ENCODE measurements at places on chromosomes 13 and 19. TPM values are rescaled to one million over a fixed set of nuclear protein-coding genes. Genes with fewer than 3 reads are reported as not detected.

MAMSTR gene
- total RNA-seq, result 24.2 TPM

DNA sequence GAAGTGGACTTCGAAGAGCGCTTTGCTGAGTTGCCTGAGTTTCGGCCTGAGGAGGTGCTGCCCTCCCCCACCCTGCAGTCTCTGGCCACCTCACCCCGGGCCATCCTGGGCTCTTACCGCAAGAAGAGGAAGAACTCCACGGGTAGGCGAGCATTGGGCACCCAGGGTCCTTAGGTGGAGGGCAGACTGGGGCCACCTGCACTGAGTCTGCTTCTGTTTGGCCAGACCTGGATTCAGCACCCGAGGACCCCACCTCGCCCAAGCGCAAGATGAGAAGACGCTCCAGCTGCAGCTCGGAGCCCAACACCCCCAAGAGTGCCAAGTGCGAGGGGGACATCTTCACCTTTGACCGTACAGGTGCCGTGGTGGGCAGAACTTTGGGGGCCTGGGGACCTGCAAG, 8.0 kb upstream of the PRR19 start:
- no peak for DNase-seq
- H3K27me3 ChIP-seq, result no peaks in the 10 kb centered on the region
- no peak overlapping the region for H3K27ac ChIP-seq
- no peaks in the 10 kb centered on the region for H3K36me3 ChIP-seq
- no peak overlapping the region for H3K4me3 ChIP-seq
- H3K4me1 ChIP-seq, result no peaks in the 10 kb centered on the region

DNA sequence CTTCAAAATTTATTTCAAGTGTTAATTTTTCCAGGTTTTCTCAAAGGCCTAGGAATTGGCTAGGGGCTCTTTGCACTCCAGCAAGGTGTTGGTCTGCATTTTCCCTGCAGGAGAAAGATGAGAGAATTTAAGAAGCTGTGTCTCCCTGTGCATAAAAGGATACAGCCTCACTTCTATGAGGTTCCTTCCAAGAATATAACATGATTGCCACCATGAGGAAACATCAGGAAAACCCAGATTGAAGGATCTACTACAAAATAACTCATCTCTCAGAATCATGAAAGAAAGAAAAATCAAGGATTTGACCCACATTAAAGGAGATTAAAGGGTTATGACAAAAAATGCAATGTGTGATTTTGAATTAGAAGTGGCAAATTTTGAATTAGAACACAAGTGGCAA, 69.9 kb downstream of the RUBCNL start:
- H3K36me3 ChIP-seq, result no peaks in the 10 kb centered on the region
- no peak for DNase-seq
- no peak overlapping the region for H3K27ac ChIP-seq
- no peaks in the 10 kb centered on the region for H3K4me1 ChIP-seq

ADGRE1 gene
- 0.21 TPM for total RNA-seq

GEMIN7 gene
- 18.4 TPM for total RNA-seq

GRCh38 chr19:40588110-40588854, 11.6 kb downstream of the SHKBP1 start:
- no peaks in the 10 kb centered on the region for H3K4me1 ChIP-seq
- H3K4me3 ChIP-seq, result no peak overlapping the region
- no peak overlapping the region for H3K27ac ChIP-seq
- no peaks in the 10 kb centered on the region for H3K36me3 ChIP-seq
- DNase-seq, result no peak

- H3K27ac ChIP-seq, result no peak overlapping the region
- H3K4me1 ChIP-seq, result no peaks in the 10 kb centered on the region
- DNase-seq, result no peak
- H3K27me3 ChIP-seq, result no peaks in the 10 kb centered on the region
Observed at GRCh38 chr13:108267347-108267746, 2.2 kb upstream of the TNFSF13B start.

GRCh38 chr19:1933244-1933643, 7.7 kb upstream of the CSNK1G2 start:
- no peak overlapping the region for H3K27ac ChIP-seq
- peaks cover 7% of the 10 kb centered on the region for H3K4me1 ChIP-seq
- no peak overlapping the region for H3K4me3 ChIP-seq
- H3K36me3 ChIP-seq, result no peaks in the 10 kb centered on the region

GRCh38 chr13:67134417-67135129, 95.6 kb downstream of the PCDH9 start:
- no peak for DNase-seq
- H3K27ac ChIP-seq, result no peak overlapping the region
- H3K4me1 ChIP-seq, result no peaks in the 10 kb centered on the region
- H3K27me3 ChIP-seq, result no peaks in the 10 kb centered on the region

DNA sequence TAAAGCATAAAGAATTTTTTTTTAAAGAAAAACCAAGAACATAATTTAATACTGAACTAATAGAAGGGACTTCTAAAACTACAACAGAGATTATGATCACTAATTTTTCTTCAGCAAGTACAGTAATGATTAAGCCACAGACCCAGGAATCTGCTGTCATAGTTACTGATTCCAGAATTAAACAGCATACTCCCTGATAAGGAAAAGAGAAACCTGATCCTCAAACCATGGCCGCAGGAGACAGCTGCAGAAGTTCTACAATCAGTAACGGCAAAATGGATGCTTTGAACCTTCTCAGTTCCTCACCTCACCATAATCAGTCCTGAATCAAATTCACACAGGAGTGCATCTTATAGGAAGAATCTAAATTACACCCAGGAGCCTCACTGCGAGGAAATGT, 939.0 kb upstream of the SLITRK1 start:
- H3K27ac ChIP-seq, result no peak overlapping the region
- no peaks in the 10 kb centered on the region for H3K4me1 ChIP-seq
- no peak overlapping the region for H3K4me3 ChIP-seq
- no peaks in the 10 kb centered on the region for H3K27me3 ChIP-seq
- no peaks in the 10 kb centered on the region for H3K36me3 ChIP-seq

HIPK4 gene
- not detected for total RNA-seq

FOXA3 gene
- total RNA-seq, result not detected

- no peak overlapping the region for H3K27ac ChIP-seq
- no peaks in the 10 kb centered on the region for H3K36me3 ChIP-seq
- H3K27me3 ChIP-seq, result no peaks in the 10 kb centered on the region
Observed at GRCh38 chr13:105519771-105520170, 1015.7 kb downstream of the EFNB2 start.

GRCh38 chr13:33763021-33763420, 54.9 kb upstream of the RFC3 start:
- H3K27ac ChIP-seq, result no peak overlapping the region
- no peaks in the 10 kb centered on the region for H3K36me3 ChIP-seq
- no peaks in the 10 kb centered on the region for H3K27me3 ChIP-seq
- DNase-seq, result no peak
- H3K4me3 ChIP-seq, result no peak overlapping the region
- H3K4me1 ChIP-seq, result no peaks in the 10 kb centered on the region

REEP6 gene
- total RNA-seq, result 3.0 TPM

BCL2L12 gene
- 3.1 TPM for total RNA-seq

DNA sequence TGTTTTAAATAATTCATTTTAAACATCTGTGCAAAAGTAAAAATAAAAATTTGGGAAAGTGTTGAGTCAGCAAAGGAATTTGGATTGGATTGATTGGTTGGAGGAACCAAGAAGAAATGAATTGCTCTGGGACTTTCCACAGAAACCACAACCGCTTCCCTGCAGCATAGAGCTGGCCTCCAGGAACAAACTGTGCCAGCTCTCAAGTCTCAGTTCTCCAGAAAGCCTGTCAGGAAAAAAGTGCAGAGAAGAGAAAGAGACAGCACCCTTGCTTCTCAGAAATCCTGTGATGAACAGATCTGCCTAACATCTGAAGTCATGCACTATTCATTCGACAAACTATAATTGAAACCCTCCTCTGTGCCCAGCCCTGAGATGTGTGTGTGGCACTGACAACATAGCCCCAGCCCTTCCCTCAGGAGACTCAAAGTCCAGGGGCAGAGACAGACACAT, 14.8 kb downstream of the LYPD3 start:
- no peaks in the 10 kb centered on the region for H3K27me3 ChIP-seq
- no peak overlapping the region for H3K4me3 ChIP-seq
- H3K27ac ChIP-seq, result no peak overlapping the region
- DNase-seq, result no peak
- no peaks in the 10 kb centered on the region for H3K4me1 ChIP-seq

- H3K27ac ChIP-seq, result peak overlapping the region; percentile 89
- H3K4me1 ChIP-seq, result peaks cover 9% of the 10 kb centered on the region
- H3K27me3 ChIP-seq, result no peaks in the 10 kb centered on the region
Observed at GRCh38 chr19:10226021-10226375, 5.1 kb downstream of the S1PR2 start.

MRPL54 gene
- 24.3 TPM for total RNA-seq

DNA sequence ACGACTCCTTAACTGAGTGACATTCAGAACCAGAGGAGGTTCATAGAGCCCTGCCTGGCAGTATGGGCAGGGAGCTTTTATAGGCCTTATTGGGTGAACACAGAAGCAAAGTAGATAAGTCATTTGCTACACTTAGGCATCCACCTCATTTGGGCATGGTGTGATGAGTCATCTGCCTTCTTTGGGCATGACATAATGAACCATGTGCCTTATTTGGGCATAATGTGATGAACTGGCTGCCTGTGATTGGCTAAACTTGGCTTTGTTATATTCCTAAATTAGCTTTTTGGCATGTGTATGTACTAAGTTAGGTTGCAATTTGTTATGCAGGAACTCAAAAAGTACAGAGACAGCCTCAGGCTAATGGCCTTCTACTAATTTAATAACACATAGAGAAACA, 2210.2 kb upstream of the PCDH20 start:
- no peaks in the 10 kb centered on the region for H3K4me1 ChIP-seq
- DNase-seq, result no peak
- H3K36me3 ChIP-seq, result peaks cover 3% of the 10 kb centered on the region
- no peak overlapping the region for H3K27ac ChIP-seq

PCSK4 gene
- 6.4 TPM for total RNA-seq

ZNF493 gene
- 37.1 TPM for total RNA-seq

DNA sequence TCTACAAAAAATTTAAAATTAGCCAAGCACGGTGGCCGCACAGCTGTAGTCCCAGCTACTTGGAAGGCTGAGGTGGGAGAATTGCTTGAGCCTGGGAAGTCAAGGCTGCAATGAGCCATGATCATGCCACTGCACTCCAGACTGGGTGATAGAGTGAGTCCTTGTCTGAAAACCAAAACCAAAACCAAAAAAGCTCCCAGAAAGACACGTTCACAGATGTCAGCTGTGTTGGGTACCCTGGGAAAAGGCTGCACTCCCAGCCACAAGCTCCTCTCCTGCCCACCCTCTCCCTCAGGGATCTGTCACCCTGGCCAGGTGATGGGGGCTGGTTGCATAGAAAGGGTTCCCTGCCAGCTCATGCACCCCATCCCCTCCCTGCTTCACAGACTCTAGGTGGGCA, 53.3 kb downstream of the RNF6 start:
- H3K4me1 ChIP-seq, result no peaks in the 10 kb centered on the region
- no peaks in the 10 kb centered on the region for H3K27me3 ChIP-seq
- no peak overlapping the region for H3K27ac ChIP-seq
- DNase-seq, result no peak
- H3K36me3 ChIP-seq, result no peaks in the 10 kb centered on the region
- no peak overlapping the region for H3K4me3 ChIP-seq

EBI3 gene
- total RNA-seq, result 1.5 TPM

- no peaks in the 10 kb centered on the region for H3K4me1 ChIP-seq
- H3K27me3 ChIP-seq, result no peaks in the 10 kb centered on the region
- no peaks in the 10 kb centered on the region for H3K36me3 ChIP-seq
- no peak overlapping the region for H3K4me3 ChIP-seq
- DNase-seq, result peak; percentile 50
Observed at GRCh38 chr19:49983645-49984229, 22.8 kb upstream of the SIGLEC11 start.

CRB3 gene
- not detected for total RNA-seq

DOCK6 gene
- total RNA-seq, result 13.5 TPM

DNA sequence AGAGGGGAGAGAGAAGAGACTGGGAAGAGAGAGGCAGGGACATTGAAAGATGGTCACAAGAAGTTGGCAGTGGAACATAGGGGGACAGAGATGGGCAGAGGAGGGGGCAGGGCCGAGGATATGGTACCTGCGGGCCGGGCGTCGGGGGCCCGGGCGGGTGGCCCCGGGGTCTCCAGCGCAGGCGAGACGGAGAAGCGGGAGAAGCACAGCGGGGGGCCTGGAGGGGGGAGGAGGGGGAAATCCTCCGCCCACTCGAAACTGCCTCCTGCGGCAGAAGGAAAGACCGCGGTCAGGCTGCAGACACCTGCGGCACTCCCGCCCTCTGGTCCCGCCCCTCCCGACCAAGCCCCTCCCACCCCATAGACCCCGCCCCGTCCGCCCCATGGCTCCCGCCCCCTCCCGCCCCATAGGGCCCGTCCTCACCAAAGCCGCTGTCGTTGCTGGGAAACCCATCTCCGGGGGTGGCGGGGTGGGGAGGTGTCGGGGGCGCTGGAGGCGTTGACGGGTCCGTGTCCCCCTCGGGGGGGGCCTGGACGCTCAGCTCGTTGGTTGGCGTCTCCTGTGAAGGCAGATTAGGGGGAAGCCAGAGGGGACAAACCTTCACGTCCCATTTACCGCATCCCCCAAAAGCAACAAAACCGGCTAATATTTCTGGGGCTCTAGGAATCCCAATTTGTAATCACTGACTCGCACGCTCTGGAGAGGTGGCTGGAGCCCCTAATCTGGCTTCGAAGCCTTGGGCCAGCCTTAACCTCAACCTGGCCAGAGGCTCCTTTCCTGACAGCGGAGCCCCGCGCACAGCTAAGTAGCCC, 20.4 kb downstream of the LMTK3 start:
- no peaks in the 10 kb centered on the region for H3K36me3 ChIP-seq
- H3K4me3 ChIP-seq, result peak overlapping the region; percentile 6
- peaks cover 7% of the 10 kb centered on the region for H3K4me1 ChIP-seq
- no peaks in the 10 kb centered on the region for H3K27me3 ChIP-seq

- DNase-seq, result no peak
- no peaks in the 10 kb centered on the region for H3K36me3 ChIP-seq
- H3K27me3 ChIP-seq, result no peaks in the 10 kb centered on the region
- H3K4me1 ChIP-seq, result no peaks in the 10 kb centered on the region
- H3K27ac ChIP-seq, result no peak overlapping the region
Observed at GRCh38 chr13:49620170-49620621, 8.1 kb upstream of the ARL11 start.

ZNF536 gene
- not detected for total RNA-seq

- no peak overlapping the region for H3K4me3 ChIP-seq
- no peak for DNase-seq
- H3K27ac ChIP-seq, result no peak overlapping the region
- no peaks in the 10 kb centered on the region for H3K36me3 ChIP-seq
- H3K27me3 ChIP-seq, result no peaks in the 10 kb centered on the region
Observed at GRCh38 chr13:45276913-45277312, 64.1 kb downstream of the TPT1 start.

IGLON5 gene
- total RNA-seq, result not detected

DNA sequence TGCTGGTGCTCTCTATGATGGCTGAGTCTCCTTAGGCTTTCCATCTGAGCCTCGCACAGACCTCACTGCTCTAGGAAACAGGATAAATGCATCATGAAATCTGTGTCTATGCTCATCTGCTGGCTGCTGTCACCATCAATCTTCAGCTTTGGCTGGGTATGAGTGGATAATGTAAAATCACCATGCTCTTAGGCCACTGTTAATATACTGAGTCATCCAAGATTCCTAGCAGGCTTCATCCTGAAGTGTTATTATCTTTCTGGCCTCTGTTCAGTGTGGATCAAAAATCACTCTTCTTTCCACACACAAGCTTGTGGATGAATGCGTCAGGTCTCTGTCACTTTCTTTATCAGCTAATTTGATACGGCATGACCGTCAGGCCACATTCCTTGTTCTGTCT, 317.4 kb downstream of the NALCN start:
- no peaks in the 10 kb centered on the region for H3K4me1 ChIP-seq
- DNase-seq, result no peak
- no peaks in the 10 kb centered on the region for H3K27me3 ChIP-seq
- no peak overlapping the region for H3K27ac ChIP-seq
